ENCODE measurements at places on chromosomes 5 and 9.

- DNase-seq: no peak
These were observed 228.3 kb upstream of the C9orf72 start for GRCh38 chr9:27801545-27801944.

GRCh38 chr9:99445371-99445891 lies 223.3 kb downstream of the SEC61B start:
- DNase-seq: peak; percentile 91

DNA sequence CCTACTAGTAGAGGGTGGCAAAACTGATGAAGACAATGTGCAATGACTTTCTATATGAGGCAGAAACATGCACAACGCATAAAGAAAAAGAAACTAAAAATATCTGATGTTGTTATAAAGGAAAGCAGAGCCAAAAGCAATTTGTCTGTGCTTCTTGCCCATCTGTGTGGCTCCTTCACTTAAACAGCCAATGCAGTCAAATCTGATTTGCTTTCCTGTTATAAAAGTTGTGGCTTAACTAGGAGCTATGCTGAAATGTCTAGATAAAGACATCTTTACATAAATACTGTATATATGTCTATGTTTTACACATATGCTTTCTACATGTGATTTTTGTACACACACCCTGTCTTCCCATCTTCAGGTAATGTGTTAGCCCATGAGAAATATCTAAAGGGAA lies 508.2 kb downstream of the CETN3 start:
- no peak for DNase-seq

DNA sequence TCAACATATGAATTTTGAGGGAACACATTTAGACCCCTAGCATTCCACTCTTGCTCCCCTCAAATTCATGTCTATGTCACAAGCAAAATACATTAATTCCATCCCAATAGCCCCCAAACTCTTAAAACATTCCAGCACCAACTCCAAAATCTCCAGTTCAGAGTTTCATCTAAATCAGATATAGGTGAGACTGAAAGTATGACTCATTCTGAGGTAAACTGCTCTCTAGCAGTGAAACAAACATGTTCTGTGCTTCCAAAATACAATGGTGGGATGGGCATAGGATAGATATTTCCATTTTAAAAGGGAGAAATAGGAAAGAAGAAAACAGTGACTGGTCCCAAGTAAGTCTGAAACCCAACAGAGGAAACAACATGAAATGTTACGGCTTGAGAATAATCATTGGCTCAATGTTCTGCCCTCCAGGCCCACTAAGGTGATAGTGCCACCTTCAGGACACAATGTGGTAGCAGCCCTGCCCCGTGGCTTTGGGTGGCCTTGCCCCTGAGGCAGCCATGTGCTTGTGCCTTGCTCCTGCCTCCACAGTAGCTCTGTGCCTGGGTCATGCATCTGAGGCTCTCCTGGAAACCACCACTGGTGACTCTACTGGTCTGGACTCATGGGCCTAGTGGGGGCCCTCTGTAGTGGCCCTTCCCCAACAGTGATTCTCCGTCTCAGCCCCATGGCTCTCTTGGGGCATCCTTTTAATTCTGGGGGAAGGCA lies 36.4 kb upstream of the IPPK start:
- DNase-seq: peak; percentile 71

DNA sequence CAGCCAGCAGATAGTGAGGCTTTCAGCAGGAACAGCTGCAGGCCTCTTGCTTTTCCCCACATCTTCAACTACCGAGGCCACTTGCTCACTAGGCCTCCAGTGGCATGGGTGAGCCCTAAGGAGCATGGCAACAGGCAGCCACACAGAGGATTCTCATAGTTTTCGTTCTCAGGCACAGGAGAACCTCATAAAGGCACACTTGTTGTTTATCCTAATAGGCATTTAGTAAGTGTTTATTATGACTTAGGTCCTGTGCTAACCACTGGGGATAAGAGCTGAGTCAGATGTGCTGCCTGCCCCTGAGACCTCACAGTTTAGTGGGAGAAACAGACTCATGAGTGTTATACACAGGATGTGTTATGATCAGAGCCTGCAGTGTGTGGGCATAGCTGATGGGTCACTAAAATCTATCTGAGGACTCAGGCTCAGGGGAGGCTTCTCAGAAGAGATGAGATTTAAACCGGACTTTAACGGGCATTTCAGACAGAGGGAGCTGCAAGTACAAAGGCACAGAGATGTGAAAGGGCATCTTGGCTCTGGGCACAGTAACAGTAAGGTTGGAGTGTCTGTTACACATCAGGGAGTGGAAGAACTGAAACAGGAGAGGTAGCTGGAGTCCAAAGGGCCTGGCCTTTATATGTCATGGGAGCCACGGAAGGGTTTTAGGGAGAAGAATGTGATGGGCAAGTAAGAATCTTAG lies 21.0 kb upstream of the HEMGN start:
- no peak for DNase-seq

- DNase-seq: peak; percentile 95
These were observed 666.4 kb upstream of the ZNF608 start for GRCh38 chr5:125412561-125413495.

- DNase-seq: no peak
These were observed 29.5 kb downstream of the TTC39B start for GRCh38 chr9:15277400-15278090.

GRCh38 chr9:1869843-1870242 lies 145.3 kb upstream of the SMARCA2 start:
- DNase-seq: peak; percentile 64

DNA sequence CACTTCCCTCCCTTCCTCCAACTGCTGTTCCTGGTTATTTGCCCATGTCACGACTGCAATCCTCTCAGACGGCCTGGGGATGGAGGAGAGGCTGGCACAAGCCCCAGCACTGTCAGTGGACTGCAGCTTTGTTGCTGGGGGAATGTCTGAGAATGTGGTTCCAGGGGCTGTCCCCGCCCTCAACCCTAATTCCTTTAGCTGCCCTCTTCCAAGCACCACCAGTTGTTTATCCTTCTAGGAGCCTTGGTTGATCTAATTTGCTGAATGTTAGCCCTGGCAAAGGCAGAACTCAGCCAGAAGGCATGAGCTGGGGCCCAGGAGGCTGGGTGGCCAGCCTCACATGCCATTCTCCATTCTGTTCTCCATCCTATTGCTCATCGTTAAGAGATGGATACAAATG lies 51.6 kb downstream of the ADAM19 start:
- DNase-seq: no peak

DNA sequence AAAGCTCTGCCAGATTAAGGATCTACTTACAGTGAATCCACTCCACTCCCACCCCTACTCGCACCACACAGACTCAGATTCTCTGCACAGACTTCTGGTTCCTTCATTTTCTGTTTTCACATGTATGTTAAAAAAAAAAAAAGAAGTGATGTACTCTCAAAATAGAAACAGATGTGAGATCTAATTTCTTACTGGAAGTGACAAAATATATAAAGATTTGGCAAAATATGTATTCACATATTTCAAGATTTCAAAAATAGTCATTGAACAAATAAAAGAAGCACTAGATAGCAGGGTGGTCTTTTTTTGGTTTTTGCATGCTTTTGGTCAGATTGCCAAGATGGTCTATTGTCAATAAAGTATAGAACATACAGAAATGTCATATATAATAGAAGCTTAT lies 379.2 kb downstream of the TMEM167A start:
- DNase-seq: no peak

All from islet precursor cell (in vitro differentiated cells).